Iris pigment epithelial cell (primary cell): ENCODE measurements at places on chromosomes 12 and 14.

- DNase-seq: no peak
Observed at GRCh38 chr14:65703521-65703920, 291.0 kb downstream of the FUT8 start.

DNA sequence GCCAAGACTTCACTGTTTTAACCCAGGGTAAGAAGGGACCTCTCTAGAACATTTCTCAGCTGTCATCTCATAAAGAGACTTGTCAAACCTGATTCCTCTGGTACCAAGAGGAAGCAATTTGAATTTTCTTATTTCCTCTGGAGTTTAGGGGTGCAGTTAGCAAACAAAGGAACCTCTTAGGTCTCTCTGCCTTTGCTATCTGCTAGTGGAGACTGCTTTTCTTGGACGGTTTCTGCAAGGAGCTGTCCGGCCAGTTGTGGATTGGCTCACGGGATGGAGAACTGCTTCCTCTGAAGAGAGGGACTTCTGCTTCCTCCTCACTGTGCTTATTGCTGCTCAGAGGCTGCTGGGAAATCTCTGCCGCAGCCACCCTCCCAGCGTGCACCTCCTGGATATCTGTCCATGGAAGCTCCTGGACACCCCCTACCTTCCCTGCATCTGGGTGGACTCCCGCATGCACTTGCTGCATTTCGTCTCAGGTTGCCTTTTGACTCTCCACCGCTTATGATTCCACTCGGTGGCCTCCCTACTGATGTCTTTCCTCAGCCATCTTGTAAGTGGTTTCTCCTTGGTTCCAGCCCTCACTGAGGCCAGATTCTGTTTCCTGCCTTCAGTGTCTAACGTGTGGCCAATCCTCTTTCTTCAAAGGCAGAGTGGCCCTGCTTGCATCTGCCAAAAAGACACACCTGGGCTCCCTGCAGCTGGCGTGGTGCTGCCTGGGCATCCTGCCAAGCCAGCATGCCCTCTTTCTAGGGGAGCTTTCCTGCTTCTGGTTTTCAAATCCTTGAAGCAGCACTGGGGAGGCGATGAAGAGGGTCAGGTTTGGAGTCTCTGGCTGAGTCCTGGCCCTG lies 187.3 kb downstream of the CHST11 start:
- no peak for DNase-seq

- DNase-seq: no peak
Observed at GRCh38 chr14:67409461-67409860, 2.5 kb downstream of the PLEK2 start.

DNA sequence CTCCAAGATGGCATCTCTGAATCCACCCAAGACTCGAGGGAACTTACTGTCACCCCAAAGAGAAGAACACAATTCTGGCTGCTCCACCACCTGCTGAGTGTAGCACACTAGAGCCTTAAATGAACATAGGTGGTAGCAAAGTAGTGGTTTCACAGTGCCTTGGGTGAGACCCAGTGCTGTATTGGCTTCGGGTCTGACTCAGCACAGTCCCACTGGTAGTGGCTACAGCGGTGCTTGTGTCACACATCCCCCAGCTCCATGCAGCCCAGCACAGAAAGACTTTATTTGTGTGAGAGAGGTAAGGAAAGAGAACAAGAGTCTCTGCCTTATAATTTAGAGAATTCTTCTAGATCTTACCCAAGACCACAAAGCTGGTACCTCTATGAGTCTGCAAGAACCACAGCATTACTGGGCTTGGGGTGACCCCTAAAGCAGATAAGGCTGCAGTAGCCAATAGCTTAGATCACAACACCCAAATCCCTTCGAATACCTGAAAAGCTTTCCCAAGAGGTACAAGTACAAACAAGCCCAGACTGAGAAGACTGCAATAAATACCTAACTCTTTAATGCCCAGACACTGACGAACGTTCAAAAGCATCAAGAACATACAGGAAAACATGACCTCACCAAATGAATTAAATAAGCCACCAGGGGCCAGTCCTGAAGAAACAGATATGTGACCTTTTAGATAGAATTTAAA lies 83.3 kb upstream of the SLC38A4 start:
- no peak for DNase-seq

DNA sequence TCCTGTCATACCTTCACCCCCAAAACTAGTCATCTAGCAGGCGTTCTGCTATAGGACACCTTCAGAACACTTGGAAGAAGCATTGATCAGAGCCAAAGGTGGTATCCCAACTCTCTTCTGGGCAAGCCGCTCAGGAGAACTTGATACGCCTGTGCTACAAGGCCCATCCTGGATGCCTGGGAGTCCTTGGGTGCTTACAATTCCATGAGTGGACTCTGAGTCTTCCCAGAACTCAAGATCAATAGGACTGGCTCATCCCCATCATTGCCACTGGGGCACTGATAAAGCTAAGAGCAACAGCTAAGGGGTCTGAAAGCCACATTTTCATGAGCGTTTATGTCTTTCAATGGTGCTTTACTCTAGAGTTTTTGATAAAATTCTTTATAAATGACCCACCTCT lies 1.9 kb downstream of the SPTB start:
- no peak for DNase-seq

DNA sequence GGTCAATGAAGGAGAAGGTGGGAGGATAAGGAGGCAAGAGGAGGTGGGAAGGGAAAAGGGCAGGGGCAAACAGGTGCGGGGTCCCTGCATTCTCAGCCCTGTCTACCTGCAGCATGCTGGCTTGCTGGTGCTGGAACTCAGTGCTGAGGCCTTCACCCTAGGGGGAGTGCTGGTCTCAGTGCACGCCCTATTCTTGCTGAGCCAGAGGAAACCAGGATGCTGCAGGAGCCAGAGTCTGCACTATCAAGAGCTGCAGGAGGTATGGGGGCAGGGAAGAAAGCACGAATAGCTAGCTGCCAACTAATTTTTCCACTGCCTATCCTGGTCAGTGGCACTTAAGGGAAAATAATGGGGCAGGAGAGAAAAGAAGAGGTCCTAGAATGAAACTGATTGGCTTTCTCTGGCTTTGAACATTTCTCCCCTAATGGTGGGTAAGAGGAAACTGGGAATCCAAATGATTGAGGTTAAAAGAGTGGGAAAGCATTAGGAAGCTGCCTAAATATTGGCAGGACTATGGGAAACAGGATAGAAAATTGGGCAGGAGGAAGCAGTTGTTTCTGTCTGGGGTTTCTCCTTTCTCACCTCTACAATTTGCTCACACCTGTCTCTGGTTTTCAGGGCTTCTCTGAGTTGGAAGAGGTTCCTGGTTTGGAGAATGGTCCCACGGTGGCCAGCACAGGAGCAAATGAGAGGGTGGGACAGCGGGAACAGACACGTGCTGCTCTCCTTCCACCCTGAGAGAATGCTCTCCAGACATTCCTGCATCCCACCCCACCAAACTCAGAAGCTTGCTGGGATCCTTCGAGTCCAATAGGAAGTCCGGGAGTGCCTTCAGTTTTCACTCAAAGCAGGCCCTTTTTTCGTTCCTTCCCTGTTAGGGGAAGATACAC lies 1.9 kb downstream of the TMEM253 start:
- no peak for DNase-seq

DNA sequence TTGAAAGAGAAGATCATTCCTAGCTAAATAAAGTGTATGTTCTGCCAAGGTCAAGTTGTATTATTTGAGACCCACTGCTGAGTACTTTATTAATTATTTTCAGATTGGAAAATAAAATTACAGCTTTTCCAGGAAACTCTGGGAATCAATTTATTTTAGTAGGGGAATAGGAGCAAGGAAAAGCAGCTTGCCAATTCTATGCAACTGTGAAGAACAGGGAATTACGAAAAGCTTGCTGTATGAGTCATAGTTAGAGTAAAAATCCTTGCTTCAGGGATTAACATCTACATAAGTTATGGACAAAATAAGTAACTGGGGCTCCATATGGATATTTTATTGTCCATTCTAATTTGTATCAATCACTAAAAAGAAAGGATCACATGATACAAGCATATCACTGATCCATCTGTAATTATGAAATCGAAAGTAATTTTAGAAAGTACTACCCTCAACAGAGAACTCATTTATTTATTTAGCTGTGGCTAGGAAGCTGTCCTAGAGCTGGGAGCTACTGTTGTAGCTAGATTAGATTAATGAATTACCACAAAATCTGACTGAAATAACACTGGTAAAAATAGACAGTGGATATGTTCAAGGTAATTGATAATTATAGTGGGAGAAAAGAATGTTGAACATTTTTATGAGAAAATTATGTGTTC lies 303.5 kb upstream of the NPAS3 start:
- peak; percentile 61 for DNase-seq

DNA sequence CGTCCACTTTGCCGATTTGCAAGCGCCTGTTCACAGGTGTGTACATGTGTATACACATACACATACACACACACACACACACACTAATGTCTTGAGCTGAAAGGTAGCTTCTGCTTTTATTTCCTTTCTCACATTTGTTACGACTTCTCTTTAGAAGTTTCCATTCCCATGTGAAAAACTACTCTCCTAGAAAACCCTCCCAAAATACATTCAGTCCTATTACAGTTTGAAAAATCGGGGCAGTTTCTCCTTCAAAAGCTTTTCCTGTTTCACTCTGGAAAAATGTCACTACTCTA lies 3.9 kb downstream of the BLTP3B start:
- DNase-seq: no peak

DNA sequence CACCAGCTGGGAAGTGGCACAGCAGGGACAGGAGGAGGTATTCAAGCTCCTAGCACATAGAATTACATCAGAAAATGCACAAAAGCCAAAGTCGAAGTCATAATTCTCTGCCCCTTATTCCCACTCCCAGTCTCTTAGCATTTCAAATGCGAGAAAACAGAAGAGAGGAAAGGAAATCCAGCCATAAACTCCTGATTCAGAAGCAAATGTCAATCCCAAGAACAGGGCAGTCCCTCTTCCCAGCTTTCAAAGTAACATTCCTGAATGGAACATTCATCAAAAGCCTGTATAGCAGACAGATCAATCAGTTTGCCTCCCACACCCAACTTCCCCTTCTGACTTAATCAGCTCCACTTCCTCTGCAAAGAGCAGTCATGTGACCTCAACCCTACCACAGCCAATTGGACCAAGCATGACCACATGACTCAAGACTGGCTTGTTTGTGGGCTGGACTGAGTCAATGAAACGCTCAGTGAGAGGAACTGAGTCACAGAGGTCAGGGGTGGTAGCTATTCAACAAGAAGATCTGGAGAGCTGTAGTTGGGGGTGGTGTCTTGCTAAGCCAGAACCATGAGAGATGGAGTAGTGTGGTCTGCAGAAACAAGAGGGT lies 41.4 kb upstream of the TUNAR start:
- no peak for DNase-seq

DNA sequence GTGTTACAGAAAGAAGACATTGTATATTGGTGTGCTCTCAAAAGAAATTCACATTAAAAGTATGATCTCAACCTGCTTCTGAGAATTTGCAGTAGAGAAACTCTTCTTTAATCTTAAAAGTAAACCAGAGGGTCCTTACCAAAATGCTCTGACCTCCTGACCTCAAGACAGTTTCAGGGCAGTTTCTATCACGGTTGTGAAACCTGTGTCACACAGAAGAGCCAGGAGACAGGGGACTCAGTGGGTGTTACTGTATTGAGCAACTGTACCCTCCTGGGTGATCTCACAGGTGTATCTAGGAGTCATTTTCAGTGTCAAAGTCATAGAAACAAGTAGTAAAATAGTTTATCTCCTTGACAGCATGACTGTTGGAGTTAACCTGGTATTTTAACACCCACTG lies 178.0 kb downstream of the GRIP1 start:
- no peak for DNase-seq

GRCh38 chr14:79658221-79658620 lies 553.1 kb downstream of the DIO2 start:
- no peak for DNase-seq

DNA sequence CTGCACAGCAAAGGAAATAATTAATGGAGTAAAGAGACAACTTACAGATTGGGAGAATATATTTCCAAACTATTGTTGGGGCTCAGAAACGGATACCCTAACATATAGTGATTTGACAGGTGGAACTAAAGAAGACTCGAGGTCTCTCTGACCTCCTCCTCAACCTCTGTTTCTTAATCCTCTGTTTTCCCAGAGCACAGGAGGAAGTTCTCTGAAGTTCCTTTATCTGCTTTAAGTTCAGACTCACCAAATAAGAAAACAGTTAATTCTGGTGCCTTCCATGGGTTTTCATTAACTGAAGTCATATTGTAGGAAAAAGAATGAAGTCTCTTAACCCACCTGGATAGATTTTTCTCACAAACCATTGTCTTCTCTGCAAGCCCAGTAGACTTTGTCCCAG lies 29.2 kb downstream of the CLEC2D start:
- peak; percentile 17 for DNase-seq

- DNase-seq: peak; percentile 55
Observed at GRCh38 chr12:49342066-49342913, 4.4 kb upstream of the DNAJC22 start.

GRCh38 chr12:76464631-76465166 lies 94.9 kb downstream of the OSBPL8 start:
- no peak for DNase-seq

GRCh38 chr12:28051516-28052354 lies 79.2 kb upstream of the PTHLH start:
- peak; percentile 85 for DNase-seq

DNA sequence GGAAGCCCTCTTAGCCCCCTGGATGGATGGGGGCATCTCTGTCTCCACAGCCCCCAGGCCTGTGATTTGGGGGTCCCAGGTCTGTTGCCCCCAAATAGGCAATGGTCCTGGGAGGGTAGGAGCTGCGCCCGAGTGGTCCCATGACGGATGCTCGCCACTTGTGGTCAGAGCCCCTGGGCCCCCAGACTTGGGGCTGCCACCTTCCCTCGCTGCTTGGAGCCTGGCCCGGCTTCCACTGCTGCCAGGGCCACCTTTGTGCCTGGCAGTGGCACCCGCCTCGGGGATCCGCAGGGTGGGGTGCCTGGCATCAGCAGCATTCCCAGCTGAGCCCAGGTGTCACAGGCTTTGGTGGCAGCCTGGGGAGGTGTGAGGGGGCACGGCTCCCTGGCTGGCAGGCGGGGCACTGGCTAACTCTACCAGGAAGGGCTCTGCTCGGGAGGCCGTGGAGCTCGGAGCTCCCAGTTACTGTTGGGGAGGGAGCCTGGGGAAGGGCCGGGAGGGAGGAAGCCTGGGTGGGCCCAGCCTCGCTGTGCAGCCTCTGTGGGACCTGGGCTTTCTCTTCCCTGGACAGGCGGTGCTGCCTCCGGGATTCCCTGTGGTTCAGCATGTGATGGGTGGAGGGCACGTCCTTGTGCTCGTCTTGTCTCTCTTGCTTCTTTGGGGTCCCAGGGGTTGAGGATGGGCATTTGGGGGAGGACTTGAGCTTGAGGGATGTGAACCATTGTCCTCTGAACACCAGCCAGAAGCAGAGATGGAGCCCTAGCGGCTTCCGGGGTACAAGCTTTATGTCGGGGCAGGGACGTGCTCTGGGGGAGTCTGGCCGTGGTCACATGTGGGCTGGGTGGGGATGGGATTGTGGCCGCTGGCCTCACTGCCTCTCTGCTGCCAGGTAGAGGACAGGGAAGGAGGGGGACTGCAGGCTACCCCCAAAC lies 5.4 kb downstream of the KIF26A start:
- no peak for DNase-seq

DNA sequence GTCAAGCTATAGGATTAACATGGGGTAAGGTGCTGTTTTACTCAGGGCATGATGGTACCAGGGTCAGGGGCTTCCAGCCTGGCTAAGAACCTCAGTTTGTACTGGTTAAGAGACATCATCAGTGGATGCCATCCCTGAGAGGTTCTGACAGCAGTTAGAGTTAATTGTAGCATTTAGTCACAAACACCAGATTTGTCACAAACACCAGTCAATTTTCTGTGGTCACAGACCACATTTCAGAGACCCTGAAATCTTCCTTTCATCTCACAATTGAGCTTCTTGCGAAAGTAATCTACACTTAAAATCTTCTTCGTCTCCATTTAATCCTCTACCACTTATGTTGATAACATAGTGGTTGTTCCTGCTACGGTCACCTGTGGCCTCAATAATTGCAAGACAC lies 143.0 kb upstream of the EGLN3 start:
- DNase-seq: no peak
